ENCODE measurements at places on chromosomes 16 and 17.

GRCh38 chr16:60073376-60073775 lies 1339.3 kb upstream of the GOT2 start:
- no peak for DNase-seq

DNA sequence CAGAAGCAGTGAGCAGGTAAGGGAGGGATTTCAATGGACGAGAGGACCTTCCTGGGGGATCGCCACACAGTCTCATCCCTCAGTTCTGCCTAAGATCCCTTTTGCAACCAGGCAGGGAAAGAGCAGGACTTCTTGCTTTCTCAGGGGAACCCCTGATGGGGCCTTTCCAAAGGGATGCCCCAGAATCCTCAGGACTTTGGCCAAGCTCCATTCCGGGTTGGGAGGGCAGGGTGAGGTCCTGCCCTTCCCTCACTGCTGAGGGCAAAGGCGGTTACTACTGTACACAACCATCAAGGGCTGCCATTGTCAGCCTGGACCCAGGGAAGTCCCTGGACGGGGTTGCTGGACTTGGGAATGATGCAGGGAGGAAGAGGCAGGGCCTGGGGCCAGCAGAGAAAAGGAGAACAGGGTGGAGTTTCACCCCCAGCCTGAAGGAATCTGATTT lies 9.7 kb downstream of the PRR29 start:
- DNase-seq, result no peak

DNA sequence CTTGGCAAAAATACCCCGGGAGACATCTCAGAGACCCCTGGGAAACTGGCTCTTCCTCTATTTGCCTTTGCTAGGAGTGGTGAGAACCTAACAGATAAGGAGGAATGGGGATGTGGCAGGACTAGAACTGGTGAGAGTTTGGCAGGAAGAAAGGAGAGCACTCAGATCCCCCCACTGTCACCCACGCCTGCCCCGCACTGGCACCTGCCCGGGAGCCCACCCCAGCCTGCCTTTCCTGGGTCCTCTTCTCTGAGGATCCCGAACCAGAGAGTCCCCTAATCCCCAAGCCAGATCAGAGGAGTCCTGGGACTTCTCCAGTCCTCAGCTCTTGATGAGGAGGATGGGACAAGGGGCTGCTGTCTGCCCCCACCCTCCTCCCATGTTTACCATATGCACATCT lies 3.7 kb downstream of the KCNH6 start:
- no peak for DNase-seq

- no peak for DNase-seq
Measured at GRCh38 chr16:17260276-17260849, 210.4 kb downstream of the XYLT1 start.

- no peak for DNase-seq
Measured at GRCh38 chr17:40618754-40619625, 28.6 kb downstream of the SMARCE1 start.

DNA sequence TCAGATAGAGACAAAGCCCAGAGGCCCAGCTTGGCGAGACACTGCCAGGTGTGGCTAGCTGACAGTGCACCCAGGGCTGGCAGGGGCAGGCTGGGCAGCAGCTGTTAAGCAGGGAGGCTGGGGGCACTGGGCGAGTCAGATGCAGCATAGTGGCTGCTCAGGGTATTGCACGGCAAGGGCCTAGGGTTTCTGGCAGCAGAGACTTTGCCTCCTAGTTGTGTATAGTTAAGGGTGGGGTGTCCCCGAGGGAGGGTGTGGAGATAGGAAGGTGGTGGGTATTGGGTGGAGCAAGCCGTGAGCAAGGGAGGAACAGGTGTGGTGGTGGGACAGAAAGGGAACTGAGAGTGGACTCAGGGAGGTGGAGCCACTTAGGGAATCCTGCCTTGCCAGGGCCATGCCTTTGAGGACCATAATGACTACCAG lies 66.0 kb downstream of the SMPD3 start:
- DNase-seq, result no peak

GRCh38 chr16:10965440-10966061 lies 21.2 kb downstream of the CLEC16A start:
- DNase-seq, result no peak

- no peak for DNase-seq
Measured at GRCh38 chr17:76296186-76296585, 11.9 kb downstream of the QRICH2 start.

- no peak for DNase-seq
Measured at GRCh38 chr17:65005858-65006257, 50.7 kb downstream of the GNA13 start.

DNA sequence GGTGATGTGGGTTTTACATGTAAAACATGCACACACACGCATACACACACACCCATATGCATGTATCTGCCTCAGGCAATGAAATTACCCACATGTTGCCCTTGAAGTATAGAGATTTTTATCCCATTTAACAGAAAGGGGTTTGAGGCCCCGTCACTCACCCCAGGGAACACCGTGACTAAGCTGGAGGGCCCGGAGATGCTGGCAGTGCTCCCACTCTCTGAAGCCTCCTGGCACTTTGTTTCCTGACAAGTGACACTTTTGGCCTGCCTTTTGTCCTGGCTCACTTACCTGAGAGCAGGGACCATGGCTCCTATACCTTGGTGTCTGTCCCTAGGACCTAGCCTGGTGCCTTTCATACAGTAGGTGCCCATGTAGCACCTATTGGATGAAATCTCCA lies 50.0 kb upstream of the TNRC6C start:
- no peak for DNase-seq

DNA sequence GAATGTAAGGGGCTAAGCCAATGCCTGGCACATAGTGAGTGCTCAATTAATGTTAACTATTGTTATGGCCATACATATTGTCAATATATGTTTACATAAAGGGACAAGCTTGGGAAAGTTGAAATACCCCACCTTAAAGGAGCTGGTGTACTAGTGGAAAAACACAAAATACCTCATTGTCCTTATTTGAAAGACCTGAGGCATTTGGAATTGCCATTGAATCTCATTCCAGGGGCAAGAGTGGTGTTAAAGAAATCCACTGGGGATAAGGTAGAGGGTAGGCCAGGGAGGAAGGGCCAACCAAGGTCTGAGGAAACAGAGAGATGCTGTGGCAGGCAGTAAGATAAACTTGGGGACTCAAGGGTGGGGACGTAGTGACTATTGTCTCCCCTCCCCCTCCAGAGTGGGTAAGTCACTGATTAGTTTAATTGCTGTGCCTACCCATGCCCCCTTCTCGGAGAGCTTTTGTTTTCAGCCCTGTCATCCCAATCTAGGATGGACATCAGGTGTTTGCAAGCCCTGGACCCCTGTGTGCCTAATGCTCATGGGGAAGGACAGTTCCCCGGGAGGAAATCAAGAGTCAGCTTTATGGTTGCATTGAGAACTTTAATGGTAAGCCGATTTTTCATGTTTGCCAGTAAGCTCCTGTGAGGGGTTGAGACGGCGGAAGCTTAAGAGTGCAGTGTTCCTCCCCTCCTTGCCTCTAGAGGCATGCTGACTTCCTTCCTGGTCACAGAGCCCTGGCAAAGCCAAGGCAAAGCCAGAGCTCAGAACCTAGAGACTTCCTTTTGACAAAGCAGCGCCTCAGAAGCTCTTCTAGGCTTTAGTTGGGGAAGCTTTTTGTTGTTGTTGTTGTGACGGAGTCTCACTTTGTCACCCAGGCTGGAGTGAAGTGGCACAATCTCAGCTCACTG lies 2.5 kb upstream of the HEATR9 start:
- DNase-seq, result no peak

DNA sequence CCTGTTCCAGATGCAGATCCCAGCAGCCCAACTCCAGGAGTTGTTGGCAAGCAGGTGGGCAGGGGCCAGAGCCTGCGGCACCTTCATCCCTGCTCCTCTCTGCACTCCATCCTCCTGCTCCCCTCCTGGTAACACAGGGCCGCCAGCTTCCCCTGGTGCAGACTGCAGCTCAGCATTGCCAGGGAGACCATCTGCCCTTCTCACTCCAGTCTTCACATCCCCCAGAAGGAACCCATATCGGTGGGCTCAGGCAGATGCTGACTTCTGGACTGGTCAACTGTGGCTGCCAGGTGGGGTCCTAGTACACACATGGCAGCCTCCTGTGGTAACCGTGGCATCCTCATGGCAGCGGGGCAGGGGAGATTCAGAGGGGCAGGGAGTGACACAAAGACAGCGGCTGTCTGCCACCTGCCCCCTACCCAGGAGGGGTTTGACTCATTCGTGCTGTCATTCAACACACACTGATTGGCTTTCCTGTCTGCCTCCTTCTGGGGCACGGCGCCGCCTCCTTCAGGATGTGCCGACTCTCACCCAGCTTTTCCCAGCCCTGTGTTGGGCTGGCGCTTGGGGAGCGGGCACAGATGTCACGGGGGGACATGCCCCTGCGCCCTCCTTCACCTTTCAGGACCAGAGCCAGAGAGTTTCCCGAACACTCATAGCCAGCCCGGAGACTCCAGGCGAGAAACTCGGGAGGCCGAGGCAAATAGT lies 120.9 kb downstream of the CMIP start:
- DNase-seq, result no peak

DNA sequence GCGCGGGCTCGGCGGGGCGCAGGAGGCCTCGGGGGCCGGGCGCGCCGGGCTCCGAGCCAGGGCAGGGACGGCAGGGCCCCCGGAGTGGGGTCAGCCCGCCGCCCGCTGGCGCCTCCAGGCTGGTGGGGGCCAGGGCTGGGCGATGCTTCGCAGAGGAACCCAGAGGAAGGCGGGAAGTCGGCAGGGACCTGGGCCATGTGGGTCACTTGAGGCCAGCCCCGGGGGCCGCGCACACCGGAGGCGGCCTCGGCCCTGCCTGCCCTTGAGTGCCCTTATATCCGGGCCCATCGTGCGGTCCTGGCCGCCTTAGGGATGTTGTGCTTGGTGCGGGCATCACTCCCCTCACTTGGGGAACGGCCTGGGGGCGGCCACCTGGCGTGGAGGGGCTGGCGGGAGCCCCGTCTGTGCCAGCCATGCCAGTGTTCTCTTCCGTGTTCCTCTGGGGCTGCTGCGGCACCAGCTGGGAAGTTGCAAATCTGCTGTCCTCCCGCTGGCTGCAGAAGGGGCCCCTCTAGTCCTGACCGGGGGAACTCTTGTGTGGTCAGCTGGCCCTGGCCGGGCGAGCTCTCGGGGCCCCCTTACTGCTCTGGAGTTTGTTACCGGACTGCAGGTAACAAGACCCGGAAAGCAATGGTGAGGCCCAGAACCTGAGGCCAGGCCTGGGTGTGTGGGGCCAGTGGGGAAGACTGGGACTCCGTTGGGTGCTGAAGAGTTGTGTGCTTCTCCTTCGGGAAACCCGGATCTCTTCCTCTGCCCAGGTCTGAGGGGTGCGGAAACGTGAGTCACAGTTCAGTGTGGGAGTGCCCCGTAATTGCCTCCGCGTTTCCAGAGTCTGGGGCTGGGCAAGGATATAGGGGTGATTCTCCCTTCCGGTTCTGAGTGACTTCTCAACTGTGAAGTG lies 849 bp downstream of the CAPN15 start:
- peak; percentile 19 for DNase-seq

DNA sequence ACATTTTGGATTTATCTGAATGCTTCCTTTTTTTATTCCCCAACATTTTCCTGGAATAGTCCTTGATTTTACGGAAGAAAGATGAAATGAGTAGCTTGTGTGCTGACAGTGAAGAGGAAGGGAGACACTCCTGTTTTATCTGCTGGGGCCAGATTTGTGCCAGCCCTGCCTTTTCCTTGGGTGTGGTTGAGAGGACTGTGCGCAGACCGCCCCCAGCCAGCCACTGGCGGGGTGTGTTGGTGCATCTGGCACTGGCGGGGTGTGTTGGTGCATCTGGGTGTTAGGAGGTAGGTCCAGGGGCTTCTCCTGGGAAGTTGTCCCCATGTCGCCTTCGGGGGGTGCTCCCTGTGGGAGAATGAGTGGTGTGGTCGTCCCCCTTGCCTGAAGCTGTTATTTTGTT lies 39.5 kb downstream of the RAP1GAP2 start:
- DNase-seq, result no peak

DNA sequence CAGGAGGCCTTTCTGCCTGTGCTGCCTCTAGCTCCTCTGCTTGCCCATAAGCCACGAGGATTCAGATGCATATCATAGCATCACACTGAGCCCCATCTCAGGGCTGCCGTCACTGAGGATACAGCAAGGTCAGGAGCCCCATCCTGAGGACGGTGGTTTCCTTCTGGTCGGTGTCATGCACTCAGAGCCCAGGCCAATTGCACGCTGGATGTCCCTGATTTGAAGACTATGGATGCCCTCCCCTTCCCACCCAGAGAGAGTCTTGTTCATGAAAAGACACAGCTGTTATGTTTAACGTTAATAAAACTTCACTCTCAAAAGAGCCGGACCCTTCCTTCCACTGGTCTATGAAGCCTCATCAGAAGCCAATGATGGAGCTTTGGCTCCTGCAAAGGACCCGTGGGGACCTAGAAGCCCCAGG lies 19.9 kb downstream of the COTL1 start:
- peak; percentile 27 for DNase-seq

- peak; percentile 35 for DNase-seq
Measured at GRCh38 chr17:28570716-28571360, 486 bp downstream of the PIGS start.

DNA sequence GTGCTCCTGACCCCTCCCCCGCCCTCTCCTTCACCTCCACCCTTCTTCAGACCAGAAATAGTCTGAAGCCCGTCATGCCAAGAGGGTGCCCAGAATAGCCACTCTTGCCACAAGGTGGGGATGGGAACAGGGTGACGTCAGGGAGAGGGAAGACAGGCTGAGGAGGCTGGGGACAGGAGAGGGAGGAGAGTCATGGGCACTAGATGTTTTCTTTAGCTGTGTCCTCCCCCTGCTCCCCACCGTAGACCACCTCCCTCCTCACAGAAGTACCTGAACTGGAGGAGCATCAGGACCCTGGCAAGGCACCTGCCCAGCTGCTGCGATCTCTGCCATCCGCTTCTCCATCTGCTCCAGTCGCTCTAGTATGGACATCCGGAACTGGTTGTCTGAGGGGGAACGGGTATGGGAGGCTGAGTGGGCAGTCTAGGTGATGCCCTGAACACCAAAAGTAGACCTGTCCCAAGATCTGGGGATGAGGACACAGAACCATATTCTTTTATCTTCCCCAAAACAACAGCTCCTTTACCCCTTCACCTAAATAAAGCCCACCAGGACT lies 6.6 kb upstream of the SPAG7 start:
- DNase-seq, result no peak

DNA sequence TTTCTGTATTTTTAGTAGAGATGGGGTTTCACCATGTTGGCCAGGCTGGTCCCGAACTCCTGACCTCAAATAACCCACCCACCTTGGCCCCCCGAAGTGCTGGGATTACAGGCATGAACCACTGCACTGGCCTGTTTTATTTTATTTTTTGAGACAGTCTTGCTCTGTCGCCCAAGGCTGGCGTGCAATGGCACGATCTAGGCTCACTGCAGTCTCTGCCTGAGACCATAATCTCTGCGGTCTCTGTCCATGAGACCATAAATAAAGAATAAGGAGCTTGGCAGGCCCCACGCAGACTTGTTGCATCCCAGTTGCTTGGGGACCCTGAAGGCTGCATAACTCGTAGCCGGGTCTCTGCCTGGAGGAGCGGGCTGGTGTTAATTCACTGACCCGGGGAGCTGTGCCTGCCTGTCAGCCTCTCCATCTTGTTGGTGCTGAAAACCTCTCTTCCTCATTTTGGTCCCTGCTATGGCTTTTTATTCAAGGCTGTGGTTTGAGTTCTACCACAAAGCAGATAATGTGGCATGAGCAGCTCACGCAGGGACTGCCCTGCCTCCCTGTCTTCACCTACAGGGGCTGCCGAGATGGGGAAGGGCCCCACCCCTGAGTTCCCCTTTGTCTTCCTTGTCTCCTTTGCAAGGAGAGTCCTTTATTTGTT lies 82.1 kb downstream of the MSI2 start:
- no peak for DNase-seq
